ENCODE measurements at places on chromosomes 5 and 9.

DNA sequence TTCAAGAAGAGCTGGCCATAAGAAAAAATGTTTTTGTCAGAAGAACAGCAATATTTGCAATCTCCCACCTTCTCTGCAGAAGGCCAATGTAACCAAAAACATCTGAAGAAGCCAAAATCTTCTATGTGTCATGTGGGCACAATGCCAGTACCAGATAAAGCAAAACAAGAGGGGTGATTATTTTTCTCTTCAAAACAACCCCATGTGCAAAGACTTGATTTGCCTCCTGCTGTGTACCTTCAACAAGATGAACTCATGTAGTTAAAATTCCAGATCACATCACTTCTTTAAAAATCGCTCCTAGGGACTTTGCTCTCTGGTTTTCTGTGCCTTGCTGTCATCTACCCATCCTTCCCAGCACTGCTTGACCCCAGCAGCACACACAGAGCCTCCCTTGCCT, 134.0 kb upstream of the MAP3K1 start:
- DNase-seq = peak; percentile 42

DNA sequence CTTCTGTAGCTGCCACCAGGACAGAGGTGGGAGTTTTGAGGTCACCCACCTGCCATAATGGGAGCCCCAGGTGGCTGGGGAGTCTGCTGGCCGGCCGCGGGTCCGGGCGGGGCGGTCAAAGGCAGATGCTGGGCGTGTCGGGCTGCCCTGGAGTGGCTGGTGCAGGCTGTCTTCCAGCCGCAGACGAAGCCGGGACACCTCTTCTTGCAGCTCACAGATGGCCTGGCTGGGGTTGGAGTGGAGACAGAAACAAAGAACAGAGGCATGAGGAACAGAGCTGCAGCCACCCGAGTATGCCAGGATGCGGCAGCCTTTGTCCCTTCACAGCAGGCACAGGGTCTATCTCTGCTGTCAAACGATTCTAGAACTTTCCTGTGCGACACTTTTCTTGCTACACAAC, 18.0 kb downstream of the ORM2 start:
- DNase-seq = no peak

DNA sequence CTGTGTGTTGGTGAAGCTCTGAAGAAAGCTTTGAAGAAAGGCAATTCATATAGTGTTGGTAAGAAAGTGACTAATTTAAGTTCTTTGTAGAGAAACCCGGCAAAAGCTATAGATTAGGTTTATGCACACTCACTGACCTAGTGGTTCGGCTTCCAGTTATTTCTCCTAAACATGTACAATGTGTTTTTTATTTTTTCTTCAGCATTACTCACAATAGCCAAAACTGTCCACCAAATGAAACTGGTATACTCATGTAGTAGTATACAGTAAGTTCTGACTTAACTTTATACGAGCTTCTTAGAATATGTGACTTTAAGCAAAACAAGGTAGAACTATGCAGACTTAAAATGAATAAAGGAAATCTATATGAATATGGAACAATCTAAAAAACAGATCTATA, 44.8 kb downstream of the PJA2 start:
- DNase-seq = no peak

GRCh38 chr9:37715991-37716505, 37.6 kb upstream of the TRMT10B start:
- DNase-seq = no peak

GRCh38 chr9:3840311-3840710, 314.5 kb upstream of the RFX3 start:
- no peak for DNase-seq

DNA sequence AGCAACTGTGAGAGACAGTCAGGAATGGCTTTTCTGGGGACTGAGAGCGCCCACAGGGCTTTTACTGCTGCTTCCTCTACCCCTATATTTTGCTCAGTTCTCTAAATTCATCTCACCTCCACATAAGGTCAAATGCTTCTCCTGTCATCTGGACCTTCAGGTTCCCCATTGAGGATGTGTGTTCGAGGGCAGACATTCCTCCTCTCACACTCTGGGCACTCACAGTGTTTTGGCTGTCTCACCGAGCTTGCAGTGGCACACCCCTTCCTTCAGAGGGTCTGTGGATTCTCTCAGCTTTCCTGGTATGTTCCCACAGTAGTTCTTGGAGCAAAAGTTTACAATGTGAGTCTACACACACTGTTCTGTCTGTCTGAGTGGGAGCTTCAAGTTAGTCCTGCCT, 127.8 kb upstream of the GLRA1 start:
- DNase-seq = no peak

DNA sequence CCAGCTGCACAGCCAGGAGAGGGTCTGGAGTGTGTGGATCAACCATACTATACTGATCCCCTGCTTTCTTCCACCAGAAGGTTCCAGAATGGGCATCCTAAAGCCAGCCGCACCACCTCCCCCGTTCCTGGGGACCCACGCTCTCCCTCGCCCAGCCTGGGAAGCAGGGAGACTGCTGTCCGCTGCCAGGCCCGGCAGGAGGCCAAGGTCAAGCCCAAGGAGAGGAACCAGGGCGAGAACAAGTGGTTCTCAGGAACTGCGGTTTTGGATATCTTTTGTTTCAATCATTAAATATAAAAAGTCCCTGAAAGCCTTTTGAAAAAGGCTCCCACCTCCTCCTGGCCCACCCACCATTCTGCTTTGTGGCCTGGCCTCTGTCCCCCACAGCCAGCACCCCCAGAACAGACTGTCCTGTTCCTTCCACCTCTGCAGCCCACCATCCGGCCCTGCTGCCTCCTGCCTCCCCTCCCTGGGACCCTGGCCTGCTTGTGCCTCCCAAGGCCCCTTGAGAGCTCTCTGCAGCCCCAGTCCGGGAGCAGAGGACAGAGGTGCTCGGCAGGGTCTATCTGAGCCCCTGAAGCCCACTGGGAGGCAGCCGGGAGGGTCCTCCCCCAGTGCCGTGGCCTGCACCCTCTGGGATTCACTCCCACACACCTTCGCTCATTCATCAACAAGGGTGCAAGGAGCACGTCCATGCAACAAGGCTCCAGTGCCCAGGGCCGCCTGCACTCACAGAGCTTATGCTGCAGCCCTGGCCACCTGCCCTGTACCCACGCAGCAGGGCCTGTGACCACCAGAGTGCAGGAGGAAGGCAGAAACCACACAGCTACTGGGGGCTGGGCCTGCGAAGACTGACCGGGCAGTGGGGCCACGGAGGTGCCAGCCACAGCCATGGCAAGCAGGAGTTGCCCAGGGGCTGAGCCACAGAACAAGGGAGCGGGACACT, 614 bp upstream of the LCN6 start:
- no peak for DNase-seq

DNA sequence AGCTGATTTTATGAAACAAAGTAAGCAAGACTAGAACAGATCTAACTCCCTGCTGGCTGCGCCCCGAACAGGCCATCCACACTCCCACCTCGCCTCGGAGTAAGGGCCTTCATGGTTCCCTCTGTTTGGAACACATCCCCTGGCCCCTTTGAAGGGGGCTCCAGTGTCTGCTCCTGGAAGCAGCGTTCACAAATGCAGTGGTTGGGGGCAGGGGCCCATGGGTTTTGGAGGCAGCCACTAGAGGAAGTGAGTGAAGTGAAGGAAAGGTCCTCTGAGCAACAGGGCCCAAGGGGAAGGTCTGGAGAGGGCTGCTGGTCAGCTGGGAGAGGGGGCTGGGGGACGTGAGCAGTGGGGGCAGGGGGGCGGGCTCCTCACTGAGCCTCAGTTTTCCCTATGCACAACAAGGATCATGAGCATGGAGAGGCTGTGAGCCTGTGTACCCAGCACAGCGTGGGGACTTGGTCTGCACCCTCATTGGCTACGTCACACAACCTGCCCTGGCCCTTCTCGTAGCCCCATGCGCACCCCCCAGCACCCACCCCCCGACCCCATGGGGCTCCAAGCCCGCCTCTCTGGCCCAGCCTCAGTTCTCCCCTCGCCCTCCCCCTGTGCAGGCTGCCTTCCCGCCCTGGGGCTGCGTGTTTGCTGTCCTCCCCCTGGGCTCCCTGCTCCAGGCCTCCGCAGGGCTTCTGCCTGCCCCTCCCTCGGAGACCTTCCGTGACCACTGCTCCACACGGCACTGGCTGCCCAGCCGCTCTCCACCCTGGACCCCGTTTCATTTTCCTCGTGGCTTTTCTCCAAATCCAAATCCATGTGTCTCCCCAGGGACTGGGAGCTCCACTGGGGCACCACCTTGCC, 39.5 kb downstream of the RASGEF1C start:
- no peak for DNase-seq

DNA sequence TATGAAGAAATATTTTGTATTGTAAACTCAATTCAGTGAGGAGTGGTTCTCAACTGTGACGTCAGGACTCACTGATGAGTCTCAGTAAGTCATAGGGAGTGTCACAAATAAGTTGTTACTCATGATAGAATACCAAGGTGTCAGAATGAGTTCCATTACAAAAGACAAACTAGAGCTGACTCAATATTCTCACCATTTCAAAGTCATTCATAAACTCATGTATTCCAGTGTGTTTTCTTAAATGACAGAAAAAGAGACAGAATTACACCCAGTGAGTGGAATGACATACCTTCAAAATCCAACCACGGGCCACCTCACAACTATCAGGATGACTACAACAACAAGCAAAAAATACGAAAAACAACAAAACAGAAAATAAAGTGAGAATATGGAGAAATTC, 321.5 kb downstream of the ENC1 start:
- DNase-seq = peak; percentile 10

GRCh38 chr5:83026930-83027687, 50.1 kb downstream of the TMEM167A start:
- DNase-seq = no peak

GRCh38 chr5:168752416-168753190, 173.4 kb upstream of the PANK3 start:
- DNase-seq = no peak

DNA sequence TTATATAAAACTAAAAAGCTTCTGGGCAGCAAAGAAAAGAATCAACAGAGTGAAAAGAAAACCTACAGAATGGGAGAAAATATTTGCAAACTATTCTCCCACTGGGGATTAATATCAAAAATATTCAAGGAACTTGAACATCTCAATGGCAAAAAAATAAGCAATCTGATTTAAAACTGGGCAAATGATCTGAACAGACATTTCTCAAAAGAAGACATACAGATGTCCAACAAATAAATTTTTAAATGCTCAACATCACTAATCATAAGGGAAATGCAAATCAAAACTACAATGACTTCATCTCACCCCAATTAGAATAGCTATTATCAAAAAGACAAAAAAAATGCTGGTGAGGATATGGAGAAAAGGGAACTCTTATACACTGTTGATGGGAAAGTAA, 57.2 kb upstream of the SSBP2 start:
- no peak for DNase-seq

DNA sequence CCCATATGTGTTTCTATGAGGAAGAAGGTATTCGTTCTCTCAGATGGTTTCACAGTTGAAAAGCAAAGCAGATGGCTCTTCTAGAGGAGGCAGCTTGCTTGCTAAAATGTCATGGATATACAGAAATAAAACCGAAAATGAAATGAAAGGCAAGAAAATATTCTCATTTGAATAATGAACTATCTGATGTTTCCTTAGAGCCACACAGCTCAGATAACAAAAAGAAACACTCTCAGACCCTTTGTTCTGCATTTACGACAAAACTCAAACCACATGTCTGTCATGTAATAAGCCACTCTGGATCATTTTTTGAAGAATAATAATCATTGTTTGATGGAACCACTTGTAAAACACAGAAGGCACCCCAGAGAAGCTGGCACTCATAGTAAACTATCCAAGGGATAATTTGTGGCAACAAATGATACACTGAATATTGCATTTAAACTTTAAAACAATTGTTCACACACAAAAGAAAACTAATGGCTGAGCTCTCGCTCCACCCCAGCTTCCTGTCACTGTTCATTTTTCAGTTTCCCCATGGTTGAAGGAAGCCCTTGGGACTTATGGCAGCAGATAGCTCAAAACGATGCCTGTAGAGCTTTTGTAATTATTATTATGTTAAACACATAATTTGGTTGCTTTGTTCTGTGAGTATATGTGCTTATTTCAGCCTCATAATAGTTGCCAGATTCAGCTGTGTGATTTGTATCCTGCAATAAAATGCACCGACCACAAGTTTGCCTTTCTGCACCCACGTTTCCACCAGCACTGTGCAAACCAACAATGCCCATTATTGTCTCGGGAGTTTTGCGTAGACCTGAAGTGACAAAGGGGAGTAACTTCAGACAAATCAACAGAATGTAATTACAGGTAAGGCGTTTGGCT, 256.0 kb downstream of the TMEM167A start:
- no peak for DNase-seq

- no peak for DNase-seq
Measured at GRCh38 chr5:131373265-131373664, 109.4 kb downstream of the CDC42SE2 start.

- DNase-seq = peak; percentile 58
Measured at GRCh38 chr5:133610489-133611356, 1.6 kb downstream of the FSTL4 start.

GRCh38 chr9:15354713-15355112, 47.7 kb upstream of the TTC39B start:
- DNase-seq = no peak

Data from AG08395 (cell line).